ENCODE measurements at places on chromosomes 12 and 14.
A peak's percentile ranks its signal among the peaks of the same experiment; 100 is the strongest.

GRCh38 chr14:93977790-93978581 is 1.6 kb upstream of the ASB2 start:
- peak; percentile 71 for DNase-seq

GRCh38 chr14:71206766-71207371 is 299.6 kb downstream of the PCNX1 start:
- DNase-seq: no peak

DNA sequence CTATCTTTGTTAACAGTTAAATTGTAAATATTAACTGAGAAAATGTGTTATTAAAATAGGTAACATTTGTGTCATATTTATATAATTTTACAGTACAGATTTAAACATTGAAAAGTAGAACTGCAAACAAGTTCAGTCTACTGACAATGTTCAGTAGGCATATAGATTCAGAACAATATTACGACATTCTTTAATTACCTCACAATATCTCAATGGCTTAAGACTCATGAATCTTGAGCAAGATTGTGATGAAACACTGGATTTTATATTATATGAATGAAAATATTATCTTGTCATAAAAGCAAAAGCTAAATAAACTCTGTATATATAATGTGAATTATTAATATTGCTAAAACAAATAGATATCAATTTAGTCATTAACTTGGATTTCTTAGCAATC is 194.9 kb downstream of the ADAMTS20 start:
- DNase-seq: no peak

- DNase-seq: no peak
Measured at GRCh38 chr14:88933191-88933590, 108.7 kb downstream of the TTC8 start.

DNA sequence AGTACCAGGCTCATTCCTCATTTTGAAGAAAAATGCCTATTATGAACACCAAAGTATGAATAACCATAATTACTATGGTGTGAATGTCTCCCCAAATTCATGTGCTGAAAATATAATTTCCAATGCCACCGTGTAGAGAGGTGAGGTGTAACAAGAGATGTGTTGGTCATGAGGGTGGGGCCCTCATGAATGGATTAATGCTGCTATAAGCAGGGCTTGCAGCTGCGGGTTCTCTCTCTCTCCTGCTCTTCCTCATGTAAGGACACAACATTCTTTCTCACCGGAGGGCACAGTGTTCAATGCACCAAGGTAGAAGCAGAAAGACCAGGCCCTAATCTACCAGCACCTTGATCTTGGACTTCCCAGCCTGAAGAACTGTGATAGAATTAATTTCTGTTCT is 70.0 kb downstream of the TMTC1 start:
- no peak for DNase-seq

DNA sequence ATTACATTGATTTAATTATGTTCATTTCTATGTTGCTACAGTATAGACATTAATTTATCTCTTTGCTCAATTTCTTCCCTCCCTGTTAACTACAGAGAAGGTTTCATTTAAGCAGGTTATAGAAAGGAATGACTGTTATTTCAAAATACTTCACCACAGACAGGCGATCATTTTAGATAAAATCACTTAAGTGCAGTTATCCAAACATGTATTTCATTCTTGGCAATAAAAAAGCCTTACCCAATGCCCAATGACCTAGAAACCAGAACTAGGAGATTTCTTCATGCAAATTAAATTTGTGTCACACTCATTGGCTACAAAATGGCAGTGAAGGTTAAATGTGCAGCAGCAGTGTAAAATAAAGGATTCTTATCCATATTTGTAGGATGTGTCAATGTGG is 266.4 kb downstream of the KCNH5 start:
- no peak for DNase-seq

- peak; percentile 95 for DNase-seq
Measured at GRCh38 chr14:94026173-94026888, at the start of gene OTUB2. Gene OTUB2, plus strand, starts transcription at chr14:94026340. Its CDS starts 198 bp downstream, at chr14:94026538.

- DNase-seq: peak; percentile 82
Measured at GRCh38 chr12:55940065-55940732, 9.2 kb downstream of the DGKA start.

DNA sequence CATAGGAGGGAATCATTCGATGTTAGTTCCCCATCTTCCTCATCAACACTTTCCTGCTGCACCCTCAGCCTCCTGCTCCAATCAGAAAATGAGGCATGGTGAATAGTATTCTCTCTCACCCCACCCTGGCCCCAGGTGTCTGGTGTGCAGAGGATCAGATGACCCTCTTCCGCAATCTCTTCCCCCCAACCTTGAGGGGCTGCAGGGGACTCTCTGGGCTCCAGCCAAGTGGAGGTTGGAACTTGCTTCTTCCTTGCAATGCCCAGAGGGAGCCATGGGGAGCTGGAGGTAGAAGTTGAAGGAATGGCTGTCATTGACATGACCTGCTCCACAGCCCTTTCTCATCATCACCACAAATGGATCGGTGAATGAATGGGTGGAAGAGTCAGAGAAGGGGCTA is 20.2 kb upstream of the ESRRB start:
- DNase-seq: no peak

DNA sequence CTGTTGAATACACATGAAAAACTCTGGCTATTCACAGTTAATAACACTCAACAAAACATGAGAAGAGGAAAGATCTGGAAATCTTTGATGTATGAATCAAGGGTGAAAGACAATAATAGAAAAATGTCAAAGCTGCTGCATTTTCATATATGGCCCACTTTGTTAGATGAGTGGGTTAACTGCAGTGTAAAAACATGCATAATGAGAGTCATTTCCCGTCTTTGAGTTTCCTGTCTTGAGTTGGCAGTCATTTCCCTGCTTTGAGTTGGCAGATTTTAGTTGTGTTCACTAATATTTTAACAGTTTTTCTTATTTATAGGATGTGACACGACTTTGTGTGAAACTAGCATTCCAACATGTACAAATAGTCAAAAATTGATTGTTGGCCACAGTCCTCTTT is 87.9 kb upstream of the PTPRQ start:
- no peak for DNase-seq

DNA sequence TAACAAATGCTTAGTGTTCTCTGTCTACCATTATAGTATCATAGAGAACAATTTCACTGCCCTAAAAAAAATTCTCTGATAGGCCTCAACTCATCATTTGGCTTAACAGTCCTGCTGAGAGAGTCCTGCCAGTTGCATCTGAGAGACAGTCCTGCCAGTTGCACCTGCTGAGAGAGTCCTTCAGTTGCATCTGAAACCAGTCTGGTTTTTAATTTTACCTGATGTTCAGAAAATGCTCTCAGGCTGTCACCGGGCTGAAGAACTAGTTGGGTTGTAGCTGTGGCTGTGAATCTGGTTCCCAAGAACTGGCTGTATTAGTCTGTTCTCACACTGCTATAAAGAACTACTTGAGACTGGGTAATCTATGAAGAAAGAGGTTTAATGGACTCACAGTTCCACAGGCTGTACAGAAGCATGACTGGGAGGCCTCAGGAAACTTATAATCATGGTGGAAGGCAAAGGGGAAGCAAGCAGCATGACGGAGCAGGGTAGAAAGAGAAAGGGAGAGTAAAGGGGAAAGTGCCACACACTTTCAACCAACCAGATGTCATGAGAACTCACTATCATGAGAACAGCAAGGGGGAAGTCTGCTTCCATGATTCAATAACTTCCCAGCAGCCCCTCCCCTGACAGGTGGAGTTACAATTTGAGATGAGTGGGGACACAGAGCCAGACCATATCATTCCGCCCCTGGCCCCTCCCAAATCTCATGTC is 51.6 kb downstream of the PRKCH start:
- DNase-seq: no peak

DNA sequence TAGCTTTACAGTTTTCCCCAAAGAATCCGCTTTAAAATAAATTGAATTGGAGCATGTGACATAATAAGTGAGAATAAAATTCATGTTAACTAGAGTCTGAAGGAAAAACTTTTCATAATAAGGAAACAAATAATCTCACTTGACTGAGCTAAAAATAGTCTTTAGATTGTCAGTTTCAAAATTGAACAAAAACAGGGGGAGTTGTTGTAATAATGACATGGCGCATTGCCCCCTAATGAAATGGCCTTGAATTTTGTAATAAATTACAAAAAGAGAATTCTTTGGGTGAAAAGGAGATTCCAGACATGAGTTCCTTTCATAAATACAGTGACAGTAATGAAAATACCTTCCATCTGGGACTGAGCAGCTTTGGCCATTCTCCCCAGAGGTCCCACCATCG is 178.6 kb downstream of the EFCAB11 start:
- DNase-seq: no peak

- DNase-seq: no peak
Measured at GRCh38 chr12:80861641-80862378, 75.9 kb downstream of the LIN7A start.

- no peak for DNase-seq
Measured at GRCh38 chr14:68934066-68934465, 45.0 kb downstream of the ACTN1 start.

DNA sequence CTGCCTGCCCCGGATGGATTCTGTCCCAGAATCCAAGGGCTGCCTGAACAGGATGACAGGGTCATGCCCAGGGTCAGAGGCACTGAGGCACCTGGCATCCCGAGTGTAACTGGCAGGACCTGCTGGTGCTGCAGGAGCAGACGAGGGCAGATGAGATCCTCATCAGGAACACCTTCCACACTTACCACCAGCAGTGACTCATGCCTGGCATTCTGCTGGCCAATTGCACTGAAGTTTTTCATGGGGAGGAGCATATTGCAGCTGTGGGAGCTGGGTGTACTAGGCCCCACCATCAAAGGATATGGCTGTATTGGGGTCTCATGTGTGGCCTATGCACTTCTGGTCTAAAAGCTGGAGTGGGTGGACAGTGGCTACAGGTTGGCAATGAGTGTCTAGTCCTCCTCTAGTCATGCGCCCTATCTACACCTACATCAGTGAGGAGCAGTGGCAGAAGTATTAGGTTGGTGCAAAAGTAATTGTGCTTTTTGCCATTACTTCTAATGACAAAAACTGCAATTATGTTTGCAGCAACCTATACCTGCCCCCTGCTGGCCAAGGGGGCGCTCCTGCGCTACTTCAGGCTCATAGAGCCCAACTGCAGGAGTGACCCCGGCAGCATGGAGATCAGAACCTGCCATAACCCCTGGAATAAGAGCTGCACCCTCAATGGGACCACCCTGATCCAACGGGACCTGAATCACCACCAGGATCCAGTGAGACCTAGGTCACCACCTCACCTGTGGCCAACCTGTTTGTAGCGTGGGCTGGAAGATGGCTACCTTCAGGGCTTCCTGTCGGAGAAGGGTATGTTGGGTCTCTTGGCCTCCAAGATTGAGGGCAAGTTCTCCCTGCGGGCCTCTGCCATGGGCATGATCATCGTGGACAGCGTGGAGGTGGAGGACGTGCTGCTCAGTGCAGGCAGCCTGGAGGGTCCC is 8.0 kb upstream of the C12orf42 start:
- DNase-seq: peak; percentile 47

DNA sequence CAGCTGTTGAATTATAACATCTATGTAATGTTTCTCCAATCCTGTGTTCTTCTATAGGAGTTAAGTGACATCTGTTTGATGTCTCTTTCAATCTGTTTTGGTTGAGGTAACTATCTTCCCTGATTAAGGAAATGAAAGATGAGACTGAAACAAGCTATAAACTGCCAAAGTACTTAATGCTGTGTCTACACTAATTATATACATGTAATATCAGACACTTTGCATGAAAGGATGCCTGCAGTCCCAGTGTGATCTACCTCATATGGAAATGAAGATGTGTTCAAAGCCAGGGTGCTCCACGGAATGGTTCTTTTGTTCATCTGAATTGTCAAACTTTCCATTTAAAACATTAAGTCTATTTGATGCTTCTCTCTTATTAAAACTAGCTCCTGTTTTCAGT is 958.3 kb downstream of the GALC start:
- DNase-seq: no peak

DNA sequence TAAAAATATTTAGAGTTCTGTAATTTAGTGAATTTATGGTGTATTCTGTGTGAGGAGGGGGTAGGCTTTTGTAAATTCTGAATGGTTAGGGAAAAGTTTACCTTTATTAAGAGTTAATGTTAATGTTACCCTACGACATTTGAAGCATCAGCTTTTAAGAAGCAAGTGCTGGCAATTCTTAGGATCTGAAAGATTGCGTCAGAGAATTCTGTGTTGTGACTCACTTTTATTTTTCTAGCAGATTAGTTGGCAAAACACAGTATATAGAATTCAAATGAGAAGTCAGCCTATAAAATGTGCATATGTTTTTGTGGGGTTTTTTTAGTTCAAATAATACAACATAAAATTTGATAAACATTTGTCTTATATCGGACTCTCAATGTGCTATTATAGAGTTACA is 97.6 kb downstream of the RAD52 start:
- DNase-seq: no peak

GRCh38 chr12:122124370-122124769 is 45.8 kb downstream of the MLXIP start:
- DNase-seq: no peak

DNA sequence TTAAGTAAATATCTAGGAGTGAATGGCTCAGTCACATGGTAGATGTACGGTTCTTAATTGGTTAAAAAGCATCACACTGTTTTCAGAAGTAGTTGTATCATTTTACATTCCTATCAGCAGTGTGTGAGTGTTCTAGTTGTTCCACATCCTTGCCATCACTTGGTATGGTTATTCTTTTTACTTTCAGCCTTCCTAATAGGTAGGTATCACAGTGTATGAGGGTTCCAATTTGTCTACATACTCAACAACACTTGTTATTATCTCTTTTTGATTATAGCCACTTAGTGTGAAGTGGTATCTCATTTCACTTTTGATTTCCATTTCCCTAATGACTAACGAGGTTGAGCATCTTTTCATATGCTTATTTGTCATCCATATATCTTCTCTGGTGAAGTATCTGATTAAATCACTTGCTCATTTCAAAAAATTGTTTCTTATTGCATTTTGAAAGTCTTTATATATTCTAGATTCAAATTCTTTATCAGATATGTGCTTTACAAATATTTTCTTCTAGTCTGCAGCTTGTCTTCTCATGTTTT is 3.5 kb upstream of the SPRYD3 start:
- DNase-seq: no peak

DNA sequence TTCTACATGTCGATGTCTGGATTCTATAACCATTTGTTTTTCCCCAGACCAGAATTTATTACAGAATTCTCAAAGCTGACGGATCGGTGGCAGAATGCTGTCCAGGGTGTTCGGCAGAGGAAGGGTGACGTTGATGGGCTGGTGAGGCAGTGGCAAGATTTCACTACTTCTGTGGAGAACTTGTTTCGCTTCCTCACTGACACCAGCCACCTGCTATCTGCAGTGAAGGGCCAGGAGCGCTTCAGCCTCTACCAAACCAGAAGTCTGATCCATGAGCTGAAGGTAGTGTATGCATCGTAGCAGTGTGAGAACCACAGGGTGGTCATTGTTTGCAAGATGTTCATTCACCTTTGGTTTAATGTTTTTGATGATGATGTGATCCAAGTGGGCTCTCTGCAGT is 124.0 kb downstream of the ESR2 start:
- DNase-seq: no peak

DNA sequence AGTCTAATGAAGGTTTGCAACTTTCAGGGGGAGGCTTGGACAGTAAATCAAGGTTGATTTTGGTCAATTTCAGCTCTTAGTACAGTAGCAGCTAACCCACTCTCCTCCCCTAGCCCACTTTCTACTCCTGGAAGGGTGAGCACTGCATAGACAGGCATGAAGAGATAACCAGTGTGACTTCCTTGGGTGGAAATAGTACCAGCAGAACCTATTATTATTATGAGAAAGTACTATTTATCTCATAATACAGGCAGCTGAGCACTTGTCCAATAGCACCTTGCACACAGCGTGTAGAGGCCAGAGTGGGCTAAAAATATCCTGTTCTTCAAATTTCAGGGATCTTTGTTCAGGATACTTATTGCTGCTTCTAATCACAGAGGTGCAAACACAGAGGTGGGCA is 96.2 kb upstream of the FKBP4 start:
- DNase-seq: no peak

GRCh38 chr12:15536446-15536845 is 214.1 kb downstream of the PTPRO start:
- no peak for DNase-seq

All from activated naive CD8-positive, alpha-beta T cell treated with anti-CD3 and anti-CD28 coated beads, Interleukin-2, amount 50 U/mL, for 24 hours (primary cell).